Kidney (tissue), 22 donors: ENCODE measurements at places on chromosomes 6 and 20. TPM values are rescaled to one million over a fixed set of nuclear protein-coding genes. Genes with fewer than 3 reads are reported as not detected.
A peak's percentile ranks its signal among the peaks of the same experiment; 100 is the strongest.

Gene MUC22
- total RNA-seq, result not detected

- DNase-seq, result peak; percentile 35
Measured at GRCh38 chr6:30066082-30066481, 916 bp upstream of the PPP1R11 start.

- no peak for DNase-seq
Measured at GRCh38 chr6:87333033-87333432, 4.0 kb upstream of the GJB7 start.

- DNase-seq, result no peak
Measured at GRCh38 chr6:128491610-128492206, 28.7 kb downstream of the PTPRK start.

DNA sequence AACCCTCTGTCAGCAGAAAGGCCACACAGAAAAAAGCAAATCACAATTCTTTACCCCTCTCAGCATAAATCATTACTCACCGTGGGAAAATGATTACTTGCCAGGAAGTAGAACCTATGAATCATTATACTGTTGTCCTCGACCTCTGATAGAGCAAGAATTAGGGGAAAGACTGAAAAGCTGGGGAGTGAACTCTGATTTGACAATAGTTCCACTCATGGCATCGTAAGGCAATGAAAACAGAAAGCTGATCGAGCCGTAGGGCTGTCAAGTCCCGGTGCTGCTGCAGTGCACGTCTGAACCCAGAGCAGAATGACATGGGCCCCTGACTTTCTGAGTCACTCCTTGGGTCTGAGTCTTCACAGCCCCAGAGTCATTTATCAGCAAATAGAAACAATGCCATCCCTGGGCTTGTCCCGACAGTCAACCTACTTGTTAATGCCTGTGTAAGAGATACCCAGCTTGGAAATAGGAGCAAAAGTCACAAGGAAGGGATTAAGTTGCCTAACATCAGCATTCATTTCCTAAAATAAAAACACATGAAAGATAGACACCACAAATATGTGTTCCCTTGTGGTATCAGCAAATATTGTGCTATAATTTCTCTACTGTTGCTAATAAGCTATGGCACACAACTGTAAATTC is 224.8 kb upstream of the MARCKS start:
- no peak for DNase-seq

GRCh38 chr20:3349786-3350185 is 57.7 kb downstream of the DNAAF9 start:
- no peak for DNase-seq

- no peak for DNase-seq
Measured at GRCh38 chr20:22924046-22924737, 110.9 kb upstream of the SSTR4 start.

Gene ADGB
- total RNA-seq, result not detected

DNA sequence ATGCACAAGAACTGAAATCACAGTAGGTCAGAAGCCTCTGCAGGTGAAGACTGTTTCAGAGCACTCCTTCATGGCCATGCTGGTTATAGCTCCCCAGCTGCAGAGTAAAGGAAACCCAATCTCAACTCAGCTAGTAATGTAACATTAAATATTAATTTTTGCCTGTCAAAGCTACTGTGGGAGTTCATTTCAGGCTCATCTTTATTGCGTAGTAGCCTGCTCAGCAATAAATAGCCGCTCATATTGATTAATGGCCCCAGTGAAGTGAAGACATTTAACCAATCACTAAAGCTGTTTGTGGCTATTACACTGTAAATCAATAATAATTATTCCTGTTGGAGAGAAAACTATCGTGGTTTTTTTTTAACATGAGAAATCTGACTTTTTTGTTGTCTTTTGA is 101.7 kb downstream of the FRK start:
- no peak for DNase-seq

- DNase-seq, result no peak
Measured at GRCh38 chr20:49356676-49357075, 78.8 kb upstream of the ZNFX1 start.

- no peak for DNase-seq
Measured at GRCh38 chr20:11144114-11144950, 470.5 kb upstream of the JAG1 start.

GRCh38 chr6:143952060-143952778 is 55.8 kb downstream of the PLAGL1 start:
- DNase-seq, result no peak

GRCh38 chr20:40305303-40305702 is 383.7 kb downstream of the MAFB start:
- no peak for DNase-seq
